CD4-positive, alpha-beta T cell treated with Interferon alpha-2 for 1 hour (primary cell): ENCODE measurements at places on chromosomes 11 and 22.

GRCh38 chr22:41672780-41673509 lies 15.7 kb downstream of the SNU13 start:
- DNase-seq: peak; percentile 21

DNA sequence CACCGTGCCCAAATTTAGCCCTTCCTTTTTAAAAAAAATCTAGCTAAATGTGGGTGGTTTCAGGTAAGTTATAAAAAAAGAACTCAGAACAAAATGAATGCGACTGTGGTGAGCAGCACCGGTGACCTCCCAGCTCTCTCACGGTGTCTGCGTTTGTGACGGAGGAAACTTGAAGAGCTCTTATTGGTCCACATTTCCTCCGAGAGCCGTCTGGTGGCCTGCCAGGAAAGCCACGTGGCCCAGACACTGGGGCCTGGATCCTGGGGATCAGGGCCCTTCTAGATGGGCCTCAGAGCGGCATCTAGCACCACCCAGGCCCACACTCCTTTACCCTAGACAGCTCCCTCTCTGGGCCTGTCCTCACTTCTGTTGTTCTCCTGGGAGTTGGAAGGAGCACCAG lies 39.5 kb downstream of the B3GAT1 start:
- DNase-seq: no peak

DNA sequence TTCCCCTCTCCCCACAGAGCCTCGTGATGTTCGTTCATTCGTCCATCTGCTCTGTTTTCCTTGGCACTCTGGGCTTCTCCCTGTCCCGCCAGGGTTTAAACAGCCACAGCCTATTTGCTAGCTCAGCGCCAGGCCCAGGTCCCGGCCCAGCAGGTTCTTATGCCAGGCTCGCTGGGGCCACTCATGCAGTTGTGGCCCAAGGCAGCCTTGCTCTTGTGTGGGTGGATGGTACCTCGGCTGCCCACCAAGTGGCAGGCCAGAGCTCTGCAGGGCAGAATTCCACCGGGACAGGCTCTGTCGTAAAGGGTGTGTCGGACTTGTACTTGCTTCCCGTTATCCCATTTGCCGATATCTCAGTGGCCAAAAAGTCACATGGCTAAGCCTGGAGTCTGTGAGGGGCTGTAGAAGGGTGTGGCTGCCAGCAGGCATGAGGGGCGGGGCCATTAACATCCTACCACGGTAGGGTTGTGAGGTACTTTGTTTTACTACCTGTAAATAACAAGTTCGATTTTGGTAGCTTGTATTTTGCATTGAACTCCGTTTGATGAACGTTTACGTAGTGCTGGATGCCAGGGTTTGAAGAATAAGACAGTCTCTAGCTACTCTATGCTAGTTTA lies 7.9 kb downstream of the FAM118A start:
- peak; percentile 63 for DNase-seq

DNA sequence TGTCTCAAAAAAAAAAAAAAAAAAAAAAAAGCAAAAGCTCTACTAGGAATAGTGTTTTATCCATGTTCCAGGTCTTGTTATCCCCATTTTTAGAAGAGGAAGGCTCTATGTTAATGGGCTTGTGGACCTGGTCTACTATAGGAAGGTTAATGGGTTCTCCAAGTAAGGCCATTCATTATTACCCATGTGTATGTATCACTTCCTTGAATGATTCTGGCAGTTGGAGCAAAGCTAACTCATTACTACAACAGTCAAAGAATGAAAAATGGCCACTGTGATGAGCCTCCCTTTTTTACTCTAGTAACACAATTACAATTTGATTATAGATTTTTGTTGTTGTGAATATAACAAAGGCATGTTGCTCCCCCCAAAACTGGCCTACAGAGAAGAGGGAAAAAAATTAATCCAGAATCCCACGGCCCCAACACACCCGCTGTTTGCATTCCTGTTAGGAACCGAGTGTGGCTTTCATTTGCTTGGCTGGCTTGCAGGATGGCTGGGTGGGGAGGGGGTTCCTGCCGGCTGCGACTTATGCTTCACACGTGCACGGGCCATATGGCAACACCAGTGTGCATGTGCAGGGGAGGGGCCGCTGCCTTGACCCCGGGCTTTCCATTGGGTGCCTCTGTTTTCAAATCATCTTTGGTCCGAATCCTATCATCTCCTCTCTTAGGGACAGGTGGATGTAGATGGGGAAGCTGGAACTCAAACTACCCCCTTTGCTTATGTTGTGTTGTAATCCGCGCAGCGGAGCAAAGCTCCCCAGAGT lies 148.8 kb downstream of the HIPK3 start:
- no peak for DNase-seq
